ENCODE measurements at places on chromosomes 4 and X. TPM values are rescaled to one million over a fixed set of nuclear protein-coding genes. Genes with fewer than 3 reads are reported as not detected.
A peak's percentile ranks its signal among the peaks of the same experiment; 100 is the strongest.

- H3K27ac ChIP-seq = no peak overlapping the region
- H3K36me3 ChIP-seq = no peaks in the 10 kb centered on the region
- no peak overlapping the region for H3K4me3 ChIP-seq
- H3K27me3 ChIP-seq = no peaks in the 10 kb centered on the region
These were observed 552.3 kb downstream of the PCDH7 start for GRCh38 chr4:31272331-31273061.

PABPC1L2A gene
- polyA plus RNA-seq = not detected

- no peak for DNase-seq
- no peak overlapping the region for H3K4me3 ChIP-seq
- H3K4me1 ChIP-seq = no peaks in the 10 kb centered on the region
- H3K36me3 ChIP-seq = no peaks in the 10 kb centered on the region
- H3K27ac ChIP-seq = no peak overlapping the region
These were observed 136.5 kb upstream of the SMIM31 start for GRCh38 chr4:164617426-164617825.

GRCh38 chr4:10019521-10020051, 1.7 kb downstream of the SLC2A9 start:
- H3K27me3 ChIP-seq = no peaks in the 10 kb centered on the region
- DNase-seq = no peak
- H3K4me3 ChIP-seq = peak overlapping the region; percentile 40

- no peaks in the 10 kb centered on the region for H3K4me1 ChIP-seq
- H3K36me3 ChIP-seq = no peaks in the 10 kb centered on the region
- no peak overlapping the region for H3K27ac ChIP-seq
- no peak overlapping the region for H3K4me3 ChIP-seq
- DNase-seq = no peak
These were observed 104.7 kb downstream of the MGST2 start for GRCh38 chr4:139770361-139770760.

All from pancreas (tissue), 10 donors.